ENCODE measurements at places on chromosomes 5 and 9. TPM values are rescaled to one million over a fixed set of nuclear protein-coding genes. Genes with fewer than 3 reads are reported as not detected.

Gene NME5
- total RNA-seq, result not detected

Gene C5orf46
- not detected for total RNA-seq

Gene NEUROG1
- not detected for total RNA-seq

Gene FLT4
- total RNA-seq, result 1.7 TPM

Gene LCN6
- total RNA-seq, result not detected

Gene GFI1B
- 0.12 TPM for total RNA-seq

Gene FBP2
- total RNA-seq, result not detected

Gene ELAVL2
- not detected for total RNA-seq

Gene IRX2
- not detected for total RNA-seq

Gene AHRR
- 56.0 TPM for total RNA-seq

Gene CD274
- 36.3 TPM for total RNA-seq

Gene SPOCK1
- total RNA-seq, result not detected

Gene NFIB
- total RNA-seq, result not detected

Gene BTNL8
- 0.74 TPM for total RNA-seq

Gene PTPRD
- not detected for total RNA-seq

Gene PCDHB13
- total RNA-seq, result not detected

Gene SPINK13
- total RNA-seq, result not detected

Gene ARHGEF28
- total RNA-seq, result 0.24 TPM

Gene HTR1A
- total RNA-seq, result not detected

Gene SLC34A1
- 0.21 TPM for total RNA-seq

Gene EPB41L4A
- total RNA-seq, result 0.79 TPM

Gene CTSV
- 4.3 TPM for total RNA-seq

Gene LHX3
- not detected for total RNA-seq

Gene LRRC19
- not detected for total RNA-seq

Gene POU4F3
- not detected for total RNA-seq

Gene ENC1
- 1.9 TPM for total RNA-seq

Gene ATP6V1G1
- total RNA-seq, result 39.4 TPM

Gene IRX1
- not detected for total RNA-seq

Gene OLFML2A
- not detected for total RNA-seq
